Panc1 (cell line): ENCODE measurements at places on chromosomes 16 and 17. TPM values are rescaled to one million over a fixed set of nuclear protein-coding genes. Genes with fewer than 3 reads are reported as not detected.

- no peak for DNase-seq
Measured at GRCh38 chr17:30858556-30859250, 26.9 kb downstream of the ATAD5 start.

The RUSF1 gene
- total RNA-seq, result 47.4 TPM

GRCh38 chr16:13376174-13376573 lies 474.8 kb downstream of the SHISA9 start:
- no peak for DNase-seq

The KRTAP4-9 gene
- not detected for total RNA-seq

DNA sequence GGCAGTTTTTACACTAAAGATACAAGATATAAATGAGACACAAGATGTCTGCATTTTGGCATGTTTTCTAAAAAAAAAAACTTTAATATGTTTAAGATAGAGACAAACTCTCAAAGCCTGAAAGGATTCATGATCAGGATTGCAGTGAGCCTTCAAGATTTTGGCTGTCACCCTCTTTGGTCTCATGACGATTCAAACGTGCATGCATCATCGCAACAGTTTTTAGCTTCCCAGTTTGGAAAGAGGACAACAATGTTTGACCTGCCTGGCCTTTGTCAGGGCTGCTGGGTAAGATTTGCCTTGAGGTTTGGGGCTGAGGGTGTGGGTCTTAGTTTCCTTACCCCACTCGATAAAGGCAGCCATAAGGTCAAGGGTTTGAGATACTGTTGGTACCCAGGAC lies 134.1 kb downstream of the RGS9 start:
- no peak for DNase-seq

DNA sequence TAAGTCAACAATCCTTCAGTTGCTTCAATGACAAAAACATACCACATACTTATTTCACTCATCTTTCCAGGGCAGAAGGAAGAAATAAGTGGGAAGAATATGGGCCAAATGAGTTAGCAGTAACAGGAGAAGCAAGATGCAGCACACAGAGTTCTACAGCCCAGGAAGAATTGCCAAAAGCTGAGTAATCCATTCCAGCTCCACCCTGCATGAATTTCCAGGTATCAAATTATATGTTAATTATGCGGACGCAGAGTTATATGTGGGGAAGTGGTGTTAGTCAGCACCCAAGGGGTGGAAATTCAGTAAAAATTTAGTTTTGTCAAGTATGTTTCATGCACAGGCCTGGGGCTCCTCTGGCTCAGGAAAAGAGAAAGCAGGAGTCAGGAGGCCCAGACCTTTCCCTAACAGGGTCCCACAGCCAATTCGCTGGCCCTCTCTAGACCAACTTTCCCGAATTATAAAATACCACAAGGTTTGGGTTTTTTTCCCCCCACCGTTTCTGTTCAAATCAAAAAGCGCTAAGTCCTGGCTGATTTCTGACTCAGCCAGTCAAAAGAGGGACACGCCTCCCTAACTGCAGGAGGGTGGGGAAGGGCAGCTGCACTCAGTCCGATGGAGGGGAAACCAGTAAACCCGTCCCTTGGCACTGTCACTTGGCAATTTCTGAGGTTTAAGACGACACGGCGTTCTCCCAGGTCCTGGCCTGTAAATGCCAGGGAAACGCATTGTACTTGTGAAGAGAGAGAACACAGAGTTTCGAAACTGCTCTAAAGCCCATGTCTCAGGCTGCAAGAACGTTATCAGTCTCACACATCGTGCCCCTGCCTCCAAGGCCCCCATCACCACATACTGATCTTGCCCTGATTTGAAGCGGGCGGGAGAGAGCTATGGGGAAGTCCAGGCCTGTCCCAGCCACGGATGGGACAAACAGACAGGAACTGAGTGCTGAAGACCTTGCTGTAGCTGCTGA lies 58.1 kb downstream of the ZFHX3 start:
- no peak for DNase-seq

DNA sequence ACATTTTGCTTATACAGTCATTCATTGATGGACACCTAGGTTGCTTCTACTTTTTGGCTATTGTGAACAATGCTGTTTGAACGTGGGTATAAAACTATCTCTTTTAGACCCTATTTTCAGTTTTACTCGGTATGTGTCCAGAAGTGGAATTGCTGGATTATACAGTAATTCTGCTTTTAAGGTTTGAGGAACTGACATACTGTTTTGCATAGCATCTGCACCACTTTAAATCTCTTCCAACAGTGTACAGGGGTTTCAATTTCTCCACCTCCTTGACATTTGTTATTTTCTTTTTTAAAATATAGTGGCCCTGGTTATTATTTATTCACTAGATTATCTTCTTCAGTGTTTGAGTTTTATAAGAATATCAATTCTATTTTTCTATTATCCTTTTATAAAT lies 116.9 kb downstream of the USP22 start:
- no peak for DNase-seq

The KRTAP9-4 gene
- not detected for total RNA-seq

- no peak for DNase-seq
Measured at GRCh38 chr16:69328854-69329316, 1.5 kb downstream of the PDF start.

- DNase-seq, result no peak
Measured at GRCh38 chr17:66032082-66032712, 159.7 kb downstream of the CEP112 start.

DNA sequence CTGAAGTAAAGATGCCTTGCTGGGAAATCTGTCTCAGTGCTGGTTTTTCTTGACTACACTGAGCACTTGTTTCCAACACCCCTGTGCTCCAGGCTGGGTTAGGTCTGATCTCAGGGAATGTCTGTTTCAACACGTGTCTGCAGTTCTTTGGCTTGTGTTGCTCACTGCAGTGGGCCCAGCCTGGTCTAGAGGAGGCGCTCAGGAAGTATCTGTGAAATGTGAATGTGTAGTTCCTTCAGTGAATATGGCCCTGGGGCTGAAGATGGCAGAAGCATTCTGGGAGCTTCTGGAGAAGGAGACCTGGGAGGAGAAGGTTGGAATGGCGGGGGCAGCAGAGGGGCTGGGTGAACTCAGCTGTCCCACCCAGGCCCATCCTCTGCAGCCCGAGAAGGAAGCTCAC lies 8.1 kb upstream of the YPEL3 start:
- DNase-seq, result no peak

The COIL gene
- 32.9 TPM for total RNA-seq

DNA sequence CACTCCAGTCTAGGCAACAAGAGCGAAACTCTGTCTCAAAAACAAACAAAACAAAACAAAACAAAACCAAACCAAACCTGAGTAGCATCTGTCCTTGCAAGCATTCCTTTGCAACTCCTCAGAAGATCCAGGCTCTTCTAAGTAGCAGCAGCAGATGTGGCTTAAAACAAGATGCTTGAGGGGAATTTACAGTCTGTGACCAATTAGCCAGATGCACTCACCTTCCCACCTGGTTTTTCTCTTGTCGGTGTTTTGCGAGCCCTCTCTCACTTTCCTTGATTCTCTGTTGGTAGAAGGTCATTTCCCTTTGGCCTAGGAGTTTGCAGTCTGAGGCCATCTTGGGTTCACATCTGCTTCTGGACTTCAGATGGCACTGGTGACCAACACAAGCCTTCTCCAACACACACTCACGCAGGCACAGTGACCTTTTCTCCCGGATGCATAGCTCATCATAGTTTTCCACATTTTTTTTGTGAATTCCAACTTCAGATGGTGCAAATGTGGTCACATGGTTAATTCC lies 276.8 kb downstream of the STX8 start:
- no peak for DNase-seq

GRCh38 chr17:65088621-65089360 lies 32.3 kb upstream of the GNA13 start:
- DNase-seq, result no peak

The MYOCD gene
- total RNA-seq, result not detected

DNA sequence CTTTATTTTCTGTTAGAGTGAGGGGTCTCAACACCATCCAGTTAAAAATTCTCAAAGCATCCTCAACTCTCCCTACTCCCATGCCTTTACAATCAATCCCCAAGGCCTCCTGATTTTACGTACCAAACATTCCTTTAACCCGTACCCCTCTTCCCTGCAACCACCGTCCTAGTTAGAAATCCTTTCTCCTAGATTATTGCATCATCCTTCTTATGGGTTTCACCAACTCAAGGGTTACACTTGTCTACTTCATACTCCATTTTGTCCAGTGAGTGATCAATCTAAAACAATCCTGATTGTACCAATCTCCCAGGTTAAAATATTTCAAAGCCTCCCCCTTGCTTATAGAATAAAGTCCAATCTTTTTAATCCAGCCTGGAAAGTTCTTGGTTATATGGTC lies 24.7 kb downstream of the SOX9 start:
- DNase-seq, result no peak

GRCh38 chr17:31598921-31599571 lies 207.6 kb downstream of the RAB11FIP4 start:
- DNase-seq, result no peak

- no peak for DNase-seq
Measured at GRCh38 chr17:75147878-75148546, 6.3 kb downstream of the JPT1 start.

The TM4SF5 gene
- not detected for total RNA-seq

DNA sequence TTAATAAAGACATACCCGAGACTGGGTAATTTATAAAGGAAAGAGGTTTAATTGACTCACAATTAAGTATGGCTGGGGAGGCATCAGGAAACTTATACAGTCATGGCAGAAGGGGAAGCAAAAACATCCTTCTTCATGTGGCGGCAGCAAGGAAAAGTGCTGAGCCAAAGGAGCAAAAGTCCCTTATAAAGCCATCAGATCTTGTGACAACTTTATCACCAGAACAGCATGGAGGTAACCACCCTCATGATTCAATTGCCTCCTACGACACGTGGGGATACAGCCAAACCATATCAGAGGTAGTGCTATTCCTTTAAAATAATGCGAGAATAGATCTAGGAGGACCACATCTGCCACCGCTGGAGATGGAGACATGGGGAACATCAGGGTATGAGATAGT lies 9.0 kb downstream of the C16orf54 start:
- DNase-seq, result no peak

DNA sequence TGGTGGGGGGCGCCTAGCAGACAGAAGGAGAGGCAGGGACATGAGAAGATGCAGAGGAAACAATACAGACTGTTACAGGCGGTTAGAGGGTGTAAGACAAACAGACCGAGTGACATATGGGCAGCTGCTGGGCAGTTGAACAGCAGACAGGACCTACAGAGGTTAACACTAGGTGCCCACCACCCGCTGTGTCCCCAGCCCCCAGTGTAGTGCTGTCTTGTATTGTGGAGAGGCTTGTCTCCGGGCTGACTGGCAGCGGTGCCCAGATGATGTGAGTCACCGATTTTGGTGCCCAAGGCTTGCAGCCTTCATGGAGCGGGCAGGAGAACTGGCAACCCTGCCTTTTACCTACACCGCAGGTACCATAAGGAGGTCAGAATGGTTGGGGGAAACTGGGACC lies 2.4 kb upstream of the CXCL16 start:
- DNase-seq, result no peak

The CEP295NL gene
- 0.87 TPM for total RNA-seq

The VEZF1 gene
- total RNA-seq, result 73.5 TPM

DNA sequence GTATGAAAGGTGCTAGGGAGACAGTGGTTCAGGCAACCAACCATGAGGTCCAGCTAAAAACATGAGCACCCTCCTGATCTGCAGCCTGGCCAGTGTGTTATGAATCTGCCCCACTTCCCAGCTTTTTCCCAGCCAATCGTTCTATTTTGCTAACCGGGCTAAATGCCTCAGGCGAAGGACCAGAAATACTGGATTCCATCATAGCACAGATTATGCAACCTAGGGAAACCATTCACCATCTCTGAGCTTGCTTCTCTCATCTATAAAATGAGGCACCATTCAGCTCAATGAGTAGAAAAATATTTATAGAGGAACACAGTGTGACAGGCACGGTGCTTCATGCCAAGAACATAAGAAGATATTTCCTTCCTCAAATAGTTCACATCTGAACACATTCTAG lies 45.2 kb upstream of the NUDT7 start:
- no peak for DNase-seq

- DNase-seq, result no peak
Measured at GRCh38 chr16:23156946-23157460, 7.8 kb upstream of the USP31 start.

GRCh38 chr17:77428020-77428748 lies 287.4 kb downstream of the SEC14L1 start:
- DNase-seq, result no peak

The RNF43 gene
- total RNA-seq, result 4.7 TPM

DNA sequence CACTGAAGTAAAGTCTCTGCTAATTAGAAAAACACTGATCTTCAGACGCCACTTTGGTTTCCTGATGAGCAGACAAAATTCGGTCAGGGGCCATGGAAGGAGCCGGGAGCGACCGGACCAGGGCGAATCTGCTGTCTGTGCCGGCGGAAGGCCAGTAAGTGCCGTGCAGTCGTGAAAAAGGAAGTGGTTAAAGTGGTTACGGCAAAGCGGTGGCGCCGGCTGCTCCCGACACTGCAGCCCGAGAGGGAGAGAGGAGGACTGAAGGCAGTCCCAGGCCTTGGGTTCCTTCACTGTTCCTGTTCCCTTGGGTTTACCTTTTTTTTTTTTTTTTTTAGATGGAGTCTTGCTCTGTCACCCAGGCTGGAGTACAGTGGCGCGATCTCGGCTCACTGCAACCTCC lies 17.3 kb upstream of the HEXD start:
- DNase-seq, result no peak

The ACOX1 gene
- 53.5 TPM for total RNA-seq

DNA sequence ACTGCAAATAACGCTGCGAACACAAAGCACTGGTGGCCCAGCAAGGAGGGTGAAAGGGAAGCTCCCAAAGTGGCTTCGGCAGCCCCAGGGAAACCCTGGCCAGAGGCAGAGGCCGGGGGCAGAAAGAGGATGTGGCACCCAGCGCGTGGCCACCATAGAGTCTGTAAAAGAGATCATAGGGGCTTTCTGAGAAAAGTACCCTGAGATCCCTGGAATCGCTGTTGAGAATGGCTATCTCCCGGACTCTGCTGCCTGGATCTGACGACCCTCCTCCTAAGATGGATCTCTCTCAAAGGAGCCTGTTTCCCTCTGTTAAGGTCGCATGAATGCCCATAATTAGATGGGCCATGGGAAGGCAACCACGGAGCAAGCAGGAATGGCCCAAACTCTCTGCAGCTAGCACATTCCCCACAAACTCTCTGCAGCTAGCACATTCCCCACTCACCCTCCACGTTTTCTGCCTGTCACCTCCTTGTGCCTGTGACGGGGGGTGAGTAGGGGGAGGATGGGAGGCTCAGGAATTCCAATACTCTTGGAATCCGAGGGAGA lies 364.4 kb downstream of the XYLT1 start:
- no peak for DNase-seq

GRCh38 chr16:83717814-83718213 lies 90.0 kb upstream of the HSBP1 start:
- DNase-seq, result no peak

DNA sequence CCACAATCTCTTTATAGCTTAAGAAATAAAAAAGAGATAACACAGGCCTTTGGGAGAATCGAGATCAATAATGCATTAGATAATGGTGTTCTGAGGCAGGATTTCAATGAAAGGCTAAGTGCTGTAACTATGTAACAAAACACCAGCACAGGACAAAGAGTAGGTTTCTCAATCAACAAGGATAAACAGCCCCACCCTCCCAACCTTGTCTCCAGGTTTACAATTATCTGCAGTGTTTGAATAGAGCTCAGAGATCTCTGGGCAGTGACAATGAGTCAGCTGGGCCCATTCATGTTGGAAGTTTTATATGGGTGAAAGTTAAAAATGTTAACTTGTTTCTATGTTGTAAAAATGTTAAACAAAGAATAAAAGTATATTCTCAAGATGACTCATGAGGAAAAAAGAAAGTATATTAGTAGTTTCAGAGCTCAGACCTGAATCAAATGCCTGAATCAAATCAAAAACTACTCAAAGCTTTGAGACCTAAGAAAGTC lies 17.0 kb upstream of the KRT20 start:
- DNase-seq, result no peak

- no peak for DNase-seq
Measured at GRCh38 chr17:49631496-49631895, 46.4 kb downstream of the SPOP start.

The IL17C gene
- not detected for total RNA-seq
